ENCODE measurements at places on chromosomes 11 and 22.

- no peak for DNase-seq
These were observed 758 bp downstream of the PDXP start for GRCh38 chr22:37659066-37659896.

DNA sequence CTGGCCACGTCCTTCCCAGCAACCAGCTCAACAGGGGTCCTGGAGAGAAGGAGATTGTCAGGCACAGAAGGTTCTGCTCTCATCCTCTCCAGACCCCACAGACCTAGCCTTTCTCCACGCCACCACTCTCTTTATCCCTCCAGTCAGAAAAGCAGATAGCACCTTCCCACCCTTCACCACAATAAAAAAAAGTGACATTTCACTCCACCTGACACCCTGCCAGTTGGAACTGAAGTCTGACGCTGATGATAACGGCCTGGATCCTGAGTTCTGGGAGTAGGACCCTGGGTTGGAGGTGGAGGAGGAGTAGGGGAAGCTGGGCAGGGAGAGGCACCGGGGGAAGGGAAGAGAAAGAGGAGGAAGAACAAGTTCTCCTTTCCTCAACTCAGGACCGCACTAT lies 127.5 kb upstream of the ANO1 start:
- no peak for DNase-seq

DNA sequence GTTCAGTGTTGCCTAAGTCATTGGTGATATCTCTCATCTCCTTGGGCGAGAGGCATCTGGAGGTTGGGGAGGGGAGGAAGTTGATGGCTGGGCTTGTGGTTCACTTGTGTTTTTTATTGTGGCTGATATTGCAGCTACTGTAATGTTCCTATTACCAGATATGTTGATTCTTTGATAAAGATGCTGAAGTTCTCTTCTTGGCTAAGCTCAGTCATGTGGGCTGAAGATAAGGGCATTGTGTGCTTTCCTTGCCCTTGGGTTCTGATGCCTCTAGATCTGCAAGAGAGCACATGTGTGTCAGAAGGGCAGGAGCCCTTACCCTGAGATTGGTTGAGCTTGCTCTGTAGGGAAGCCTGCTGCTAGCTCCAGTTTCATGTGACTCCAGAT lies 12.0 kb downstream of the STX3 start:
- DNase-seq = no peak

DNA sequence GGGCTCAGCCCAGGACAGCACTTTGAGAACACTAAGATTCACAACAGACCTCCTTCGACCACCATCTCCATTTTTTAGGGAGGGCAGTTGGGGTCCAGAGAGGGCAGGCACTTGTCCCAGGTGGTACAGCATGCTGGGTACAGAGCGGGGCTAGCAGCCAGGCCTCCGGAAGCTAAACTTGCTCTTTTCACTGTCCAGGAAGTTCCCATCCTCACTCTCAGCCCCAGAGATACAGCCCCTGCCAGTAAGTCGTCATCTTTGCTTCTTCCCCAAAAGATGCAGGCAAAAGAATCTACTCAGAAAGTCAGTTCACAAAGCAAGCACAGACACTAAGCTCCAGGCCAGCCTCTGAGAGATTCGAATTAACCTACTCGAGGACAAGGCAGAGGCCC lies 6.7 kb upstream of the RAB3IL1 start:
- DNase-seq = no peak

GRCh38 chr11:28903716-28904115 lies 795.5 kb downstream of the METTL15 start:
- DNase-seq = no peak

GRCh38 chr22:19106886-19107729 lies 15.1 kb downstream of the DGCR2 start:
- no peak for DNase-seq

DNA sequence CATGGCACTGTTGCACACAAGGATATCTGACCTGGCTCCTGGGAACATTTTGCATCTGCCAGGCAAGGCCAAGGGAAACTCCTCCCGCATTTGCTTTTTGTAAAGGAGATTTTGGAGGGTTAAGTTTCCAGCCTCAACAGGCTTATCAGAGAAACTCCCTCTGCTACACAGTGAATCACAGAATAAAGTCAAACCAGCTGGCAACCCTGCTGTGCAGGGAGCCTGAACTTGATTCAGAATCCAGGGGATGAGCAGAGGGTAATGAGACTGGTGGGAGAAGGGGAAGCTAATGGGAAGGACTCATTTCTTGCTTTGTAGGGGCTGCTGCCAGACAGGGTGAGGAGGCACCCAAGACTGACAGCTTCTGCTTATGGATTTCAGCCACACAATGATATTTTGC lies 185.3 kb upstream of the ISX start:
- DNase-seq = no peak

DNA sequence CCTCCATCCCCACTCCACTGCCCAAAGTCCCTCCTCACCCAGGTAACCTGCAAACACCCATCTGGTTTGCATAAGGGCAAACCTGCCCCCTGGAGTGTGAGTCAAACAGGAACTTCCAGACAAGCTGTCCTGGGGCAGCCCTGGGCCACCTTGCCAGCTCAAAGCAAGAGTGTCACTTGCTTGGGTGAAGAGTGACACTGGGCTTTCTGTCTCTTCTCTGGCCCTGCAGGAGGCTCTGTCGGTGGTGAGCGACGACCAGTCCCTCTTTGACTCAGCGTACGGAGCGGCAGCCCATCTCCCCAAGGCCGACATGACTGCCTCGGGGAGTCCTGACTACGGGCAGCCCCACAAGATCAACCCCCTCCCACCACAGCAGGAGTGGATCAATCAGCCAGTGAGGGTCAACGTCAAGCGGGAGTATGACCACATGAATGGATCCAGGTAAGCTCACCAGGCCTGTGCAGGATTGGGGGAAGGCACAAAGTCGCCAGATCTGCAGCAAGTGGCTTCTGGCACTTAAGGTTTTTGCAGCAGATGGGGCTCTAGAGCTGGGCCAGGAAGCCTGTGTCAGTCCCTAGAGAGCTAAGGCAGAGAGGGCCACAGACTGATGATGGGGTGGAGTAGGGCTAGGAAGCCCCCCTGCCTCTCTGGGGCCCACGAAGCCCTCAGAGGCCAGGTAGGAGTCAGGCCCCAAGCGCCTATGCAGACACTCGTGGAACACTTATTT lies 64.2 kb downstream of the FLI1 start:
- DNase-seq = no peak

GRCh38 chr11:20089367-20089766 lies 70.9 kb downstream of the DBX1 start:
- no peak for DNase-seq

DNA sequence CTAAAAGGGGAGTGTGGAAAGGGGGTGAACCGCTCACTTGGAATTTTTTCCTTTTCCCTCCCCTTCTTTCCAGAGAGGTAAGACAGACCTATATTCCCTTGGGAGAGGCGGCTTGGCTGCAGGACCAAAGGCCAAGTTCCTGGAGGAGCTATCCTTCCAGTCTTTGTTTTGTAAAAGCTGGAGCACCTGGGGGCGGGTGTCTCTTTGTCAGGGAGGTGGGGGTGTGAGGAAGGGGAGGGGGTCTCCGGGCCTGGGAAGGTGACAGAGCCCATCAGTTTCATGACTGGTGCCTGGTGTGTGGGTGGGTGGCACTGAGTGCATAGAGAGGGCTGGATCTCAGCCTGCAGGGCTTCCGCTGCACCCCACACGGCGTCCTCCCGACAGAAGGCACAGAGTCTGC lies 18.5 kb downstream of the PTPN5 start:
- no peak for DNase-seq

- DNase-seq = no peak
These were observed 12.4 kb upstream of the SYN3 start for GRCh38 chr22:33070600-33070999.

DNA sequence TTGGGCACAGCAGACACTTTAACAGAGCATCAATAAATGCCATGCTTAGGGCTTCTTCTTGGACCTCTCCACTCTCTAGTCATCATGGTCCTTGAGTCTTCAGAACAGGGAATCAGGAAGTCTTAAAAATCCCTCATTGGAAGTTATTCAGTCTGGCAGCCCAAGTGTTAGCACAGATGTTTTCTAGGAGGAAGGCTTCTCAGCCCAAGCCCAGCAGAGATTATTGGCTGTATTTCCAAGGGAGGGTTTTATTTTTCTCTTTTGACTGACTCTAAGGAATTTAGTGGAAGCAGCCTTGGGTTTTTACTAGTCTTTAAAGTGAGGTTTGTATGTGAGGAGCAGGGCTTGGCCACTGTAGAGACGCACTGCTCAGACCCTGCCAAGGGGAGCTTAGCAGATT lies 41.9 kb downstream of the CEP164 start:
- no peak for DNase-seq

DNA sequence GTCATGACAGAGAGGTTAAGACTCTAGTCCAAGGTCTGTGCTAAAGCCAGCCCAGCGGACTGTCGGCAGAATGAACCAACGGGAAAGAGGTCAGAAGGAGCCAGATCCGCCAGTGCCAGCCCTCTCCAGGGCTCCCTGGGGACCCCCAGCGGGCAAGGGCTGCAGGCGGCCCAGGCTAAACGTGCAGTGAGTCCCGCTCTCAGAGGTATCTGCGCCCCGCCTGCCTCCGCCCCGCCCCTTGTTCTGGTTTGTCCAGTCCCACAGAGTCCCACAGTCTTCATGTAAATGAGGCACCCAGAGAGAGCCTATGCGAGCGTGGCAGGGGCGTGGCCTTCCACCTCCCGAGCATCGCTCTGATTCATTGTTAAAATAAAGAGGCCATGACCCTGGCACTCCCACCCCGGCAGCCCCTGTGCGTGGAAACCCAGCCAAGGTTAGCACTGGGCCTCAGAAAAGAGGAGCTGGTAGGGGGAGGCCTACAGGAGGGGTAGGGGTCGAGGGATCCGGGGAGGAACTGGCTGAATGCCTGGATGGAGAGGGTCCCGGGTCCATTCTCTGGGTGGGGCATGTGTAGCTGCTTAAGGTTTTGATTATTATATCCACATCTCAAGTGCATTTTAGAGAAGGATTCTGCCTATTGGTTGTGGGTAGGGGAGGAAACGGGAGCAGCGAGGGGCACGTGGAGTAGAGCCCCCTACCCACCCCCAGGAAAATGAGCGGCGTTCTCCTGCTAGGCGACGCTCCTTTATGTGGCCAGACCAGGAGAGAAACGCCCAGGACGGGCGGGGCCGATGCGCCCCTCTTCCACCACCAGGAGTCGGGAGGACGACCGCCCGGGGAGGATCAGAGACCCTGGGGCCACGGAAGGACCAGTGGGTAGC lies at the start of gene TRIOBP:
Gene TRIOBP, plus strand, starts transcription at position 392 of the 881 bp plus-strand sequence. CDS start 4,318 bp downstream, outside the sequence.
- peak; percentile 65 for DNase-seq
